ENCODE measurements at places on chromosomes 11 and 22.
A peak's percentile ranks its signal among the peaks of the same experiment; 100 is the strongest.

DNA sequence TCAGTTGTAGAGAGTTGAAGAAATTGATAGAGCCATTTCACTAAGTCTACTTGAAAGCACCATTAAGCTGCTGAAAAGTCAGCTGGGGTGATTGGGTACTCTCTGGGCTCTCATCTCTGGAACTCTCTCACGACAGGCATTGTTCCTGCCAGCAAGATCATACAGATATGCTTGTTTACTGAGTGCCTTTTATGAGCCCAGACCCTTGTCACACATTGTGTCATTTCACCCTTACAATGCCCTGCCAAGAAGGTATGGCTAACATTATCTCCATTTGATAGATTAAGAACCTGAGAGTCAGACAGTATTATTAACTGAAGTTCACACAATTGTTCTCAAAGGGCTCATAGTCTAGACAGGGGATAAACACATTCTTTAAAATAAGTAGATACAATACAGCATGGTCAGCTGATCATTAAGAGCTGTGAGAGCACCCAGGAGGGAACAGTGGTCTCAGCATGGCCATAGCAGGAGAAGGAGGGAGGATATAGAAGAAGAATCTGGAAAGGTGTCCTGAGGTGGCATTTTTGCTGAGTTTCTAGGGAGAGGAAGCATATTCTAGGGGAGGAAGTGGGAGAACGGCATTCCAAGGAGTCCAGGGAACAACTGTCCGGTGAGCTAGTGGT lies 580.5 kb downstream of the INSC start:
- DNase-seq, result no peak

DNA sequence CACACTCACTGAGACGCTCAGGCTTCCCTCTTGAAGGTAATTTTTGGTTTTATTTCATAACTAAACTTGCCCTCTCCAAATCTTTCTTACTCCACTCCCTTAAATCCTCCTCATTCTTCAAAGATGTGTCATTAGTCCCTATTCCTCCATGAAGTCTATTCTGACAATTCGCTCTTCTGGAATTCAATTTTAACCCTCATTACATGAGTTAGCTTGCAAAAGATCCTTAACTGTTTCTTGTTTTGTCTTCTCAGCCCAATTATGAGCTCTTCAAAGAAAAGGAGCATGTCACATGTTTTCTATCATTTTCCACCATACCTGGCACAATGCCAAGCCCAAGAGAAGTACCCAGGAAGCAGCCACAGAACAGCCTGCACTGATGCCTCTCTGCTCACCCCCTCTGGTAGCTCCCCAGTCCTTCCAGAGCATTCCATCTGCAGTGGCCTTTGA lies 13.0 kb downstream of the GALNT18 start:
- DNase-seq, result no peak

- peak; percentile 16 for DNase-seq
Measured at GRCh38 chr11:75388386-75389275, 10.7 kb upstream of the RPS3 start.

GRCh38 chr11:118144301-118145268 lies 8.0 kb downstream of the SCN4B start:
- DNase-seq, result no peak

DNA sequence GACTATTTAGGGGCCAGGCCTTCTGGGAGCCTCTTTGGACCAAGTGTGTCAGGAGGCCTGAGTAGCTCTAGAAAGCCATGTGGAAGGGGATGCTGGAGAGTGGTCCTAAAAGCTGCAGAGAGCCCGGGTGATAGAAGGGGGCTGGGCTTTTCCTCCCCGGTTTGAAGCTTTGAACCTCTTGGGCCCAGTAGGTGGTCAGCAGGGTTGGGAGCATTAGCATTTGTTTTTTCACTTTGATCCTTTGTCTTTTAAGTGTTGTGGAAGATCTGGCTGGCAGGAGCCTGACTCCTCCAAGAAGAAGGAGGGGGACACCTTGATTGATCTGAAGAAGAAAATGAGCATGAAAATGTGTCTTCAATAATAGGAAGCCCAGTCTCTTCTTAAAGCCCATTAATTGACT lies 596.6 kb downstream of the INSC start:
- DNase-seq, result no peak

- DNase-seq, result no peak
Measured at GRCh38 chr11:60428517-60428916, 855 bp upstream of the MS4A5 start.

GRCh38 chr22:35549328-35549727 lies 8.7 kb downstream of the RASD2 start:
- DNase-seq, result no peak

GRCh38 chr22:37300551-37301017 lies 18.3 kb downstream of the CYTH4 start:
- no peak for DNase-seq

DNA sequence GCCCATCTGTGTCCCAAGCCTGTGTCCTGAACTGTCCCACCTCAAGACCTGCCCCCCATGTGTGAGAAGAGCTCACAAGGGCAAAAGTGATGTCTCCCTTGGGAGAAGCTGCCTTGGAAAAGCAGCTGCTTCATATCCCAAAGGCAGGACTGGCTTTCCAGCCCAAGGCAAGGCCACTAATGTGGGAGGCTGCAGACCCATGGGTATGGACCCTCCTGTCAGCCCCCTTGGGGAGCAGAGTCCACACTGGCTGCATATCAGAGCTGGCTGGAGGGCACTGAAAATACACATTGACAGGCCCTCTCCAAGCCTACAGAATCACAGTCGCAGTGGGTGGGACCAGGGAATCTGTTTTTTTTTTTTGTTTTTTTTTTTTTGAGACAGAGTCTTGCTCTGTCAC lies 2.7 kb downstream of the PELI3 start:
- DNase-seq, result no peak

- DNase-seq, result no peak
Measured at GRCh38 chr11:95545116-95545875, 244.3 kb downstream of the FAM76B start.

DNA sequence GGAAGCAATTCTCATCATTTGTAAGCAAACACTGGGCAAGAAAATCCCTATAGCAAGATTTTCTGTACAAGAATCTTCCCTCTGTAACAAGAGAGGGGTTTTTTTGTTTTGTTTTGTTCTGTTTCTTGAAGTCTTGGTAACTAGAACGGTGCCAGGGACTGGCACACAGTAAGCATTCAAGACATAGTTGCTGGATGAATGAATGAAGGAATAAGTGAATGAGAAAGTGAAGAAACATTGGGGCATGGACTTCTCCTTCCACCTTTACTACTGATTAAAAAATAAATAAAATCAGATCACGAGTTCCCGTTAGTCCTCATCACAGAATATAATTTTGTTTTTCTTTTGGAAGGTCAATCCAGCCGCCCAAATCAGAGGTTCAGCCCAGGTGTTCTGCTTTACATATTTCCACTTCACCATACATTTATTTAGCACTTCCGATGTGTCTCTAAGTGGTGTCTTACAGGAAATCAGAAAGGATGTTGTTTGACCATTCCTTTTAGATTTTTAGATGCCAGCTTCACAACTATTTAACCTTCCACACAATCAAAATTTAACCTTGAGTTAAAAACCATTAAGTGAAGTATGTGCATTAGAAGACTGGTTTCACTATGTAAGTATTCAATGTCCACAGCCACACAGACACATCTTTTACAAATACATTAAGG lies 281.2 kb downstream of the CADM1 start:
- no peak for DNase-seq

DNA sequence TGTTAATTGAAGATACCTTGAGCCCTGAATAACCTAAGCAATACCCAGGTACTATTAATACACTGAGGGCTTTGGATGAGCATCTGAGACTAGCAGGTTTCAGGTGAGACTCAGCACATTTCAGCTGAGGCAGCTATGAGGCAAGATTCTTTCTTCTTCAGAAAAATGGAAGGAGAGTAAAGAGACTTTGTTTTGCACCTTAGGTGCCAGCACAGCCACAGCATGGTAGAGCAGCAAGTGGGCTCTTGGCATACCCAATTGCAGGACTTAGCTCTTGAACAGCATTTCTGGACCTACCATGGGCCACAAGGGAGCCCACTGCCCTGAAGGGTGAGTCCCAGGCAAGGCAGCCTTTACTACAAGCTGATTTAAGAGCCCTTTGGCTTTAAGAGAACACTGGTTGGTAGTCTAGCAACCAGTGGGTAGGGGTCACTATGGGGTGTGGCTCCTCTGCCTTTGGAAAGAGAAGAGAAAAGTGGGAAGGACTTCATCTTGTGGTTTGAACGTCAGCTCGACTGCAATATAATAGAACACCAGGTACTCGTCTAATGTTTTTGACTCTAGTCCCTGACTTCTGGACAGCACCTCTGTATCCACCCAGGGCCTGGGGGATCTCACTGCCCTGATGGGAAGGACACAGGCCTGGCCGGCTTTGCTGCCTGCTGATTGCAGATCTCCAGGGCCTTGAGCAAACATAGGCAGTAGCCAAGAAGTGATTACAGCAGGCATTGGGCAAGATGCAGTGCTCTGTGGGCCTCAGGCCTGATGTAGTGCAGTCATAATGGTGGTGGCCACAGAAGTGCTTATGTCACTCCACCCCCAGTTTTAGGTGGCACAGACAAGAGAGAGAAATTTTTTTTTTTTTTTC lies 73.3 kb downstream of the GLYATL1 start:
- no peak for DNase-seq

DNA sequence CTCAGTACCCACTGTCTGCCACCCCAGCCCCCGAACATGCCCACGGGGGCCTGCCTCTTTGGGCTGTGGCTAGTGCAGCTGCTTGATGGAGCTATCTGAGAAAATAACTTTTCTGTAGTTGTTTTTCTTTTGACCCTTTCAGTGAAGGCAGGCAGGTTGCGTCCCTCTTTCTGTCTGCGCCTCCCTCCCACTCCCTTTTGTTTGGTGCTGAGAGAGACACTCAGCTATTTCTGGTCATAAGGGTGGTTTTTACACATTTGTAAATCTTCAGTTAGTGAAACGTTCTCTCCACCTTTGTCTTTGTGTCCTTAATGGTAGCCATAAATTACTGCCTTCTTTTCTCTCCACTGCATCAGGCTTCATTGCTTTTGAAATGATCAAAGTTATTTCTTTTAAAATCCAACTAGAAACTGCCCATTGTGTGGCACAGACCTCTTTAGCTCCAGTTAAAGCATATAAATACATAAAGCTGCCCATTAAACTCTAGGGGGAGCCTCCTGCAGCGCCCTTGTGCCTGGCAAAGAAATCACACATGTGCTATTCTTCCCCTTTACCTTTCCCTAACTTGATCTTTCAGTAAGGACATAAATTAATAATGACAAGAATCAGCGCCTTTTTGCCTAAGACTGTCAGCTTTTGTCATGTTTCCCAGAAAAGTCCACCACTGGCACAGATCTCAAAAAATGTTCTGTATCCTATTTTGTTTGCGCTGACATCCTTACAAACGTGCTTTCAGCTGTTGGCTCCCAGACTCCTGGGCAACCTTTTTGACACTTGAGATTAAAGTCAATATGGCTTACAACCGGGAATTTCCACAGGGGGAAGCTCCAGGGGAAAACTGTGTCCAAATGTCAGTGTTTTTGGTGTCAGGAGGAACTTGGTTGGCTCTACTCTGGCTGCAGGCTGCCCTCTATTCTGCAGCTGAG lies 1.7 kb upstream of the SCUBE2 start:
- DNase-seq, result no peak

GRCh38 chr11:67275606-67276409 lies 9.5 kb downstream of the GRK2 start:
- DNase-seq, result no peak

DNA sequence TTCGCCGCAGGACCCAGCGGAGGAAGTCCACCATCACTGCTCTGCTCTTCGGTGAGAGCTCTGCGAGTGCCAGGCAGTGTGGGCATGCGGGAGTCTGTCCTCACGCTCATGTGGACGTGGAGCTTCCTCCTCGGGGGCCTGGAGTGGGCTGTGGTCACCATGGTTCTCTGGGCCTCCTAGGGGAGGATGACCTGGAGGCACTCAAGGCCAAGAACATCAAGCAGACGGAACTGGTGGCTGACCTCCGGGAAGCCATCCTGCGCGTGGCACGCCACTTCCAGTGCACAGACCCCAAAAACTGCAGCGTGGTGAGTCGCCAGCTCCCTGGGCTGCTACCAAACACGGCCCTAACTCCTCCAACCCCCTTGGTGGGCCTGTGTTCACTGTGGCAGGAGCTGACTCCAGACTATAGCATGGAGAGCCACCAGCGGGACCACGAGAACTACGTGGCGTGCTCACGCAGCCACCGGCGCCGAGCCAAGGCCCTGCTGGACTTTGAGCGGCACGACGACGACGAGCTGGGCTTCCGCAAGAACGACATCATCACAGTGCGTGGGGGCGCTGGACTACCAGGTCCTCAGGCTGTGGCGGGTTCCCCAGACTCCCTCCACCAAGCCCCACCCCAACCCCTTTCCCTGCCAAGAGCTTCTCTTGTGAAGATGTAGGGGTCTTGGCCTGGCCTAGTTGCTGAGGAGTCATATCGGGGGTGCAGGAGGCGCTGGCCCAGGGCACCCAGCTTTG lies 36.8 kb downstream of the SGSM3 start:
- no peak for DNase-seq

DNA sequence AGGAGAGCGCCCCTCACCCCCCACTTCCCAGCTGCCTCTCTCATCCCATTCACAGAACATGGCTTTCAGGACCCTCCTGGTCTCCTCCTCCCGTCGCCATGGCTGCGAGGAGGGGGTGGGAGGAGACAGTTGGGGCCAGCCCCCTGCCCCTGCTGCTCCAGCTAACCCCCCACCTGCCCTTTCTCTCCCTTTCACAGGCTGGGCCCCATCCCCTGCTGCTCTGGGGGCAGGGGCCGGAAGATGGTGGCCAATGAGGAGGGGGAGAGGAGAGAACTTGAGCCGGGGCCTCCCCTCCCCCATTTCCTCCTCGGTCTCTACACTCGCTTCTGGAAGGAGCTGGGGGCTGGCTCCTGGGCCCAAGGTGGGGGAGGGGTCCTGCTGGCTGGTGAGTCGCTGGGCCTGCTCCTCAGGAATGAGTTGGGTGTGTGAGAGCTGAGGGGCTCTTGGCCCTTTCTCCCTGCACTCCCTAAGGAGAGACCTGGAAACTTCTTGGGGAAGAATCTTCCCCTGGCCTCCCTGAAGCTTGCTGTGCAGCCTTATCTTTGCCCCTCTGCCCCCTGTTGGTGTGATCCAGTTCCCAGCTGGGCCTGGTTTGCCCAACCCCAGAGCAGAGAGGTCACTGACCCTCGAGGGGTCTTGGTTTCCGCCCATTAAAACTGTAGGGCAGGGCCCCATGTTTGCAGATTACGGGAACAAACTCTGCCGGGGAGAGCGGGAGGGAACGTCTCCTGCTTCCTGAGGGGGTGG lies 10.2 kb downstream of the YPEL4 start:
- DNase-seq, result no peak

DNA sequence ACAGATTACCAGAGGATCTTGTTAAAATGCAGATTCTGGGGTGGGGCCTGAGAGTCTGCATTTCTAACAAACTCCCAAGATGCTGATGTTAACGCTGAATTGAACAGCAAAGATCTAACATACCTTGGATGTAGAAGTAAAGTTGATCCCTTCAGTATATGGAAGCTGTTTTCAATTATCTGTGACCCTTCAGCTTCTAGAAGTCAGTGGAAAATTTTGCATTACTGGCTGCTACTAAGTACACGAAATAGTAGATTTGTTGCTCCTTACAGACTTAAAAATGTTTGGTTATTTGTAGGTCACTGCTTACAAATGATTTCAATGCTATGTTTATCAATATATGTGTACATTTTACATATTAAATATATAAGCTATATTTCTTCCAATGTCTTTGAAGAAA lies 107.4 kb downstream of the ARHGAP42 start:
- no peak for DNase-seq

GRCh38 chr11:104256525-104256924 lies 92.6 kb upstream of the PDGFD start:
- no peak for DNase-seq

- no peak for DNase-seq
Measured at GRCh38 chr22:44195189-44195871, 14.6 kb downstream of the PARVG start.

- peak; percentile 65 for DNase-seq
Measured at GRCh38 chr11:77066229-77067042, at the start of gene CAPN5. CAPN5 (plus strand) TSS chr11:77066971; CDS start chr11:77084887, 17,916 bp downstream.

- DNase-seq, result no peak
Measured at GRCh38 chr22:36858156-36858555, 2.6 kb upstream of the NCF4 start.

Data from stimulated activated CD4-positive, alpha-beta T cell treated with anti-CD3 and anti-CD28 coated beads, Interleukin-1b, Interleukin-23, amount 100 ng/mL, for 1 hour (primary cell).